DMS 273 treated with DMSO at 0.1 percent for 48 hours (cell line): ENCODE measurements at places on chromosomes 11 and 22.

- no peak for DNase-seq
These were observed 67.1 kb downstream of the KIAA1671 start for GRCh38 chr22:25019427-25020184.

DNA sequence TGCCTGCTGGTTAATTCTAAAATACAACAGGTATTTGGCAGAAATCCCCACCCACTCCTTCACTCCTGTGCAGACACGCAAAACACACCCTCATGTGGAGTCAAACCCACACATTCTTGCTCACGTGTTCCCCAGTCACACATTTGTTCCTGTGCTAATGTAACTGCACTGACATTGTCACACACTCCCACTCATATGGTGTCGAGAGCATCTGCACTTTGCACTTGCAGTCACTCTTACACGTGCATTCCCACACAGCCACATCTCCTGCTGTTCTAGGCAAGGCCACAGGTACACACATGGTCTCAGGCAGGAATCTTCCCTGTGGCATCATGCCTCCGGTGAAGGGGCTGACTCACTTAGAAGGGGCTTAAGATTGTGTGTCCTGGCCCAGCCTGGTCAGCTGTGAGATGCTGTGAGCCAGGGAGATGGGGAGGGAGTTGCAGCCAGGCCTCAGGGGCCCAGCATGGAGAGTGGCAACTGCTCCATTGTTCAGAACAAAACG is 395.0 kb downstream of the TENM4 start:
- DNase-seq: no peak

GRCh38 chr22:37284805-37285355 is 2.6 kb downstream of the CYTH4 start:
- DNase-seq: no peak

- no peak for DNase-seq
These were observed 135.2 kb downstream of the MAML2 start for GRCh38 chr11:96207459-96208449.

- no peak for DNase-seq
These were observed 38.5 kb downstream of the CDON start for GRCh38 chr11:126024123-126024522.

DNA sequence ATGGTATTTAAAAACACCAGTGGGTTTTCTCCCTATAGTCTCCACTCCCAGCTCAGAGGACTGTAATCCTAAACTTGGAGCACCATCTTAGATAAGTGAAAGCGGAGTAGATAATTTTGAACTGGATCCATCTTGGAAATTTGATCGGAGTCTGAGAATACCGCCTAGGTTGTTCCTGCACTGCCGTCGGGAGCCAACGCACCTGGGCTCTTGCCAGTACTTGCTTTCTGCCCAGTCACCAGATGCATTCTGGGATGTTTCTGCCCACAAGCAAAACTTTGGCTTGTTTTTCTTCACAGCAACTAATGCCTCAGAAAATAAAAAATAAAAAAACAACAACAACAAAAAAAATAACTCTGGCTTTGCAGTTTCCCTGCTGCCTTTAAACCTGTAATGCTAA is 113.0 kb upstream of the MTMR2 start:
- DNase-seq: peak; percentile 12

GRCh38 chr11:18698341-18699268 is at the start of gene TMEM86A:
TMEM86A (plus strand) TSS chr11:18698779; CDS start chr11:18698887, 108 bp downstream.
- DNase-seq: no peak

DNA sequence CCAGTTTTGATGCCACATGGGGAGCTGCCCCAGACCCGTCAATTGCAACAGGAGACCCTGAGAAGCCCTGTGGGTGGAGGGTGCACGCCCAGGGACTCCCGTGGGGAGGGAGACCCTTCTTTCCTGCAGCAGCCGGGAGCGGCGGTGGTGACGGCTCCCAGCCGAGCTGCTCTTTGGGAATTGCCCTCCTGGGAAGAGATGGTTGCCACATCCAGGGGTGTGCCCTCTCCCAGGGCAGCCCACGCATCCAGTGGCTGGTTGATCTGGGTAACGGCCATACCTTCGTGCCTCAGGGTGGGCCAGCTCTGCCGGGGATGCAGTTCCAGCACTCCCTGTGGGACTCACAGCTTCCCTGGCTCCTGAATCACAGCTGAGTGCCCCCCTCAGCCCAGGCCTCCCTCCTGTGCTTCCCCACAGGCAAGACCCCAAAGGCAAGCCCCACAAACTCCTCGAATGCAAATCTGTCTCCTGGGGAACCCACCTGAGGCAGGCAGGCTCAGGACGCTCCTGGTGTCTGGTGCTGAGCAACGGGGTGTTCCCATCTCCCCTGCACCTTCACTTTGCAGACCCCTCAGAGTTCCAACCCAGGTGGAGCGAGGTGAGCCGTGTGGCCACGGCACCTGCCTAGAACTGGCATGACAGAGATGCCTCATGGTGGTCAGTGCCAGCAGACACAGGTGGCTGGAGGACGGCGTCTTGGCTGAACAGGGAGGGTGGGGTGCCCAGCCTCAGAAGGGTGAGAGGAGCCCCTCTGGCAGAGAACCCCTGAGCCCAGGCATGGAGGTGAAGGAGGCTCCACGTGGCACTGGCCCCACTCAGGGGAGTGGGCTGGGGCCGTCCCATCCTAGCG is 1027.4 kb downstream of the BRD1 start:
- DNase-seq: no peak

- DNase-seq: no peak
These were observed 8.3 kb upstream of the DLAT start for GRCh38 chr11:112016765-112017376.

GRCh38 chr11:8715501-8715900 is 32.9 kb downstream of the RPL27A start:
- no peak for DNase-seq

GRCh38 chr11:73976451-73977151 is 6.0 kb downstream of the UCP2 start:
- DNase-seq: no peak

DNA sequence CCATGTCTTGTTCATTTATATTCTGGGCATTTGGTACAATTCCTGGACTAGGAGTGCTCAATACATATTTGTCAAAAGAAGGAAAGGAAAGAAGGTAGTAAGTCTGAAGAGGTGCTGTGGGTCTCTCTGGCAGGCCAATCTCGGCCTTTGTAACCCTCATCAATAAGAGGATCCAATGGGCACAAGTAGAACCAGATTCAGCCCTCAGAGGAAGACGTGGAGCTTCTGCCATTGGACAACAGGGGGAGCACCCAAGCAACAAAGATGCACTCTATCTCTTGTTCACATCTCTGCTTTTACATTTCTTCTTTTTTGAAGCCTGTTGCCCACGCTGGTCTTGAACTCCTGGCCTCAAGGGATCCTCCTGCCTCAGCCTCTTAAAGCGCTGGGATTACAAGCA is 2.2 kb upstream of the VPS11 start:
- no peak for DNase-seq

DNA sequence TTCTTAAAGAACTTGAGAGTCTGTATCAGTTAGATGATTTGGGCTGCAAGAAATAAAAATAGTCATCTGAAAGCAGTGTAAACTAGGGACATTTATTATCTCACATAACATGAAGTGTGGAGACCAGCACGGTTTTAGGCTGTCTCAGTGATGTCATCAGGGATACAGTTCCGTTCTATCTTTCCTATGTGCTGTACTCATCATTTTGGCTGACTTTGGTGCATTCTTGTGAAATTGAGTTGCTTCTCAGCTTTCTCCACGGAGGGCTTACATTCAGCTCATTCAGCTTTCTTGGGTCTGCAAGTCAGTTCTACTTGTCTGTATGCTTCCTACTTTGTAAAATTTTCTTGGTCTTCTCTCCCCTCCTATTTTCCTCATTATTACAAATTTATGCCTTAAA is 51.8 kb upstream of the LIN7C start:
- no peak for DNase-seq

GRCh38 chr22:49574205-49574880 is 253.3 kb downstream of the BRD1 start:
- no peak for DNase-seq

DNA sequence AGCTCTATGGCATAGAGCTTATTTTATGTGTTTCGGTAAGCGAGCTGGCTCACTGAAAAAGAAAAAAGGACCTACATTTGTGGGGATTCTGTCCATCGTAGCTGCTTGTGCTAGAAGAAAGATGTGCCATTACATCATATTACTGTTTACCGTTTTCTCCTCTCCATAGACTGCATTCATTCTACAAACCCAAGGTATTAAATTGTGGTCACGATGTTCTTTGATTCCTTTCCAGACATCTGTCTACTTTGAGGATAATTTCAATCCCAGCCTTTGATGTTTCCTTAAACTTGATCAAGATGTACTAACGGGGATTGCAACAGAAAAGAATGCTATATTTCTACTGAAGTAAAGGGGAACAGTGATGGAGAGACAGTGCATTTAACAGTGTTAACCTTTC is 5.5 kb upstream of the OR52N1 start:
- no peak for DNase-seq

DNA sequence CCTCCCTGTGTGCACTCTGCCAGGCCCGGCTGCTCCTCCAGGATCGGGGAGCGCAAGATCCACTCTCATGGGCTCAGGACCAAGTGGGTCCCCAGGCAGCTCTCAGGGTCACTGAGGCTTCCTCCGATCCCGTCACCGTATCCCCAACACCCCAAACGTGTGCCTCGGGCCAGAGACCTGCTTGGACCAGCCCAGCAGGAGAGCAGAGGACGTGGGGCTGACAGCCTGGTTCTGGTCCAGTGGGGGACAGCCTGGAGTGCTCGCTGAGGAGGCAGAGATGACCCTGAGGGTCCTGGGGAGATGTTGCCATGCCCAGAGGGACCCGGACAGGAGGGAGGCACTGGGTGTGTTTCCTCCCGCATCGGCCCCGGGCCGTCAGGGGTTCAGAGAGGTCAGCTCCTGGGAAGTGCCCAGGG is 1402.6 kb downstream of the BRD1 start:
- DNase-seq: no peak

DNA sequence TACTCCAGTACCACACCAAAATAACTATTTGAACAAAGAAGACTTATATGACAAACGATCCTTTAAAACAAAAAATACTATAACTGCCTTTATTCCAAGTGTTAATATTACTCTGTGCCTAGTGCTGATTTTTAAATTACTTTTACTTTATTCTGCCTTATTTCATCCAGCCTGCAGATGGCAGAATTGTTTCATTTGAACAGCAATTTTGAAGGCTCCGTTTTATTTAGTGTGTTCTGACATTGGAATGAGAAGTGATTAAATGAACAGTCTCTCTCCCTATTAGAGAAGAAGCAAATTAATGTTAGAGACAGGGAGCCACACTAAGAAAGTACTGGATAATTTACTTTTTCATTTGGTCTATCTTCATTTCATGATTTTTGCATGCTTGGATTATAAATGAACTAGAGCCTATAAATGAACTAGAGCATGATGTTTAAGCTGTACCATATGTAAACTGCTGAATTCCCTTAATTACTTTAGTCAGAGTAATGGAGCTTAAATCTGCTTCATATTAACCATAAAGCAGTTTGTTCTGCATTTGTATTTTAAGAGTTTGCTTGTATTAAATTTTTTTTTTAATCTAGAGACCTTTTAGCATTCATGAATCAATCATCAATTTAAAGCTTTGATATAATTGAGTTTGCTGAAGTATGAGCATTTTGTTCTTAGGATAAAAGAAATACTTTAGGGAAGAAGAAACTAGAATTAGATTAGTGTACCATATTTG is 9.8 kb downstream of the PDHX start:
- no peak for DNase-seq

GRCh38 chr11:27718863-27719545 is 18.7 kb upstream of the BDNF start:
- no peak for DNase-seq

DNA sequence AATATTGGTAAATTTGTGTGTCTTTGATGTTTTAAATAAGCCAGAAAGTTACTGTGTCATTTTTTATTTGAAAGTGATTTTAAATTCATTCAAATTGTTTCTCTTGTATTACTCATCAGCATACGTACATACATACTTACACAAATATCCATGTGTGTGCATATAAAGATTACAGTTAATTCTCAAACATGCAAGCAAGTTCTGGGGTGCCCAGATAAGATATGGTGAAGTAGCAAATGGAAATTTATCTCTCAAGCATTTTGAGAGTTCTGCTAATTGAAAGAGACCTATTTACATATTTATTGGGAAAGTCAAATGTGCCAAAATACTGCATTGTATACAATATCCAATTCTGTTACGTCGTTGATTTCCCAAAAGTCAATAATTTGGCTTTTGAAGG is 1024.0 kb upstream of the CNTN5 start:
- no peak for DNase-seq

- DNase-seq: no peak
These were observed 20.4 kb downstream of the BIRC2 start for GRCh38 chr11:102367364-102367763.

DNA sequence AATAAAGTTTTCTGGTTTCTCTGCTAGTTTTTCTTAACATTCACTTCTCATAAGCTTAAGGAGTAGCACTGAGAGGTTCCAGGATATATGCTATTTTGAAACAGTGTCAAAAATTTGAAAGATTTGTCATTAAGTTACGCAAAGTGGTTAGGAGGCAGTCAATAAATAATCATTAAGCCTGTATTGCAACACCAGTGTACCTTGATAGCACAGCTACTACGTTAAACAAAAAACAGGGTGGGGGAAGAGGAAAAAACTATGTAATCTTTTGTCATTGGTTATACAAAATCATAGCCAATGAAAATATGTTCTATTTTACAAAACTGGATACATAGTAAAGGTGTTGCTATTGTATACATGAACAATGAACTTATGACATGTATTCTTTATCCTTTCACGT is 30.4 kb upstream of the PITPNB start:
- DNase-seq: no peak

DNA sequence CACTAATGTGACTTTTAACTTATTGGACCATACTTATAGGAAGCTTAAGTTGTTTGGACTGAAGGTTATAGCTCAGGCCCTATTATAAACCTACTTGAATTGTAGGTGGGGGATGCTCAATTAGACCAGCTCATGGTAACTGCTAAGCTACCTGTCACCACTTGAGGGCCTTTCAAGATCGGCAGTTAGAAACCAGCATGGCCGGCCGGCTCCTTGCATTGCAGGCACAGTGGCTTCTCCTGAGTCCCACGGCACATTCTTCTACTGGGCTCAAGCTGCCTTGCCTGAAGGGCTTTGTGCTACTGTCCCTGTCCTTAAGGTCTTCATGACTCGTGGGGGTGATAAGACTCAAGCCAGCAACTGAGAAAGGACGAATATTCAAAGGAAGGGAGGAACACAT is 70.8 kb downstream of the TBC1D22A start:
- DNase-seq: no peak

GRCh38 chr22:46308283-46308988 is 11.8 kb downstream of the GTSE1 start:
- no peak for DNase-seq

- DNase-seq: no peak
These were observed 756.8 kb downstream of the NTM start for GRCh38 chr11:132126973-132127899.

DNA sequence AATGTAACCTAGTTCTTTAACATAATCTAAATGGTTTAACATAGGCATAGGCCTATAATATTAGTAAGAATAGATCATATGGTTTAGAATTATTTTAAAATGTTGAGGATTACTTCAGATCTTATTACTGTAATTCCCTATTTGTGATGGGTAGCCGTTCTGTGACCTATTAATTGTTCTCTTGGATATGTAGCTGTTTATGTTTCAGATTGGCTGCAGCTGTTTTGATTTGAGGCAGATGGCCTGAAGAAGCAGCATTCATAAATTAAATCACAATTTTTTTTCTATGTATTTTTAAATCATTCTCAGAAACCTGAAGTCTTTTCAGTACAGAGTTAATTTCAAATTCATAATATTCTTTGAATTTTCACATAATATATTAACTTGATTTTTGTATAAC is 104.5 kb downstream of the PDE3B start:
- peak; percentile 1 for DNase-seq
